Effector memory CD8-positive, alpha-beta T cell (primary cell): ENCODE measurements at places on chromosomes 7 and 10.

GRCh38 chr10:4136121-4136520 lies 351.1 kb upstream of the KLF6 start:
- no peak for DNase-seq

DNA sequence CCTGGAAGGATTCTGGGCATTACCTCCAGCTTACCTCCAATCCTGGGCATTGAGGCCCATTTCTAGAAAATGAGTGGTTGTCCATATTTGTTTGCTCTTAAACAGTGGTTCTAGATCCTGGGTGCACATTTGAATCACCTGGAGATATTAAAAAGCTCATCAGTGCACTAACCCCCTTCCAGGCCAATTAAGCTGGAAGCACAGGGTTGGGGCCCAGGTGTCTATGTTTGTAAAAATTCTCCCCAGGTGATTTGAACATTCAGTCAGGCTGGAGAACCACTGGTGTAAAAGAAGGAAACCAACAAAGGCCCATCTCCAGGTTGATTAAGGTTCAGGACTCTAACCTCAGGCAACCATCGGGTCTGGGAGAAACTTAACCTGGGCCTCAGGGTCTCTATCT lies 102.6 kb upstream of the NANOS1 start:
- DNase-seq: no peak

- no peak for DNase-seq
Observed at GRCh38 chr7:121001234-121001906, 12.9 kb downstream of the CPED1 start.

GRCh38 chr10:72483471-72483870 lies 128.8 kb upstream of the DNAJB12 start:
- DNase-seq: no peak

DNA sequence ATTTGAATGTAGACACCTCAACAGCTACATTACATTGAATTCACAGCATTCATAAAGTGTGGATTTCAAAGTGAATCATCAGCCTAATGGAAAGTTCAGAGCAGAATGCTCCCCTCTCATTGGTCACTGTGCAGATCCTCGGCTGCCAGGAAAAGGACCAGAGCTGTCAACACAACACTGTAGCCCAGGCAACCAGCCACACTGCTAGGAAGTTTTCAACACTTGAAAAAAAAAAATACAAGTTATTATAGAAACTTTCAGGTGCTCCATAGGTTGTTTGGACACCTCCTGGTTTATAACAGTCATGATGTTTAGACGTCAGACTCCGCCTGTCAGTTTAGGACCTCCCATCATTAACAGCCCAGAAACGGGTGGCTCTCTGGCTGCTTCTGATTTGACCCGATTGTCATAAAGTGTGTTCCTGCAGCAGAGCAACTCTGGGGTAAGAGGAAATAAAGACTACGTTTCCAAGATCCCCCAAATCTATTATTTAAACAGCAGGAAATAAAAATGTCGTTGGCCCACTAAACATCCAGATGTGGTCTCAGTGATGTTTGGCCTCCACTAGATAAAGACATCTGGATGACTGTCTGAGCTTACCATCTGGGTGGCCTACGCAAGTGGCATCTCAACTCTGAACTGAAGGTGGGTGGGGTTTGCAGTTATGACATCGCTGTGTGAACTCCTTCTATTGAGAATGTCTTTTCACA lies 117.4 kb downstream of the CABCOCO1 start:
- no peak for DNase-seq

GRCh38 chr7:1228545-1229201 lies 4.0 kb upstream of the UNCX start:
- DNase-seq: no peak

GRCh38 chr10:48469516-48470020 lies 135.3 kb downstream of the ARHGAP22 start:
- DNase-seq: no peak

- DNase-seq: no peak
Observed at GRCh38 chr10:78542521-78542920, 508.9 kb downstream of the RPS24 start.

DNA sequence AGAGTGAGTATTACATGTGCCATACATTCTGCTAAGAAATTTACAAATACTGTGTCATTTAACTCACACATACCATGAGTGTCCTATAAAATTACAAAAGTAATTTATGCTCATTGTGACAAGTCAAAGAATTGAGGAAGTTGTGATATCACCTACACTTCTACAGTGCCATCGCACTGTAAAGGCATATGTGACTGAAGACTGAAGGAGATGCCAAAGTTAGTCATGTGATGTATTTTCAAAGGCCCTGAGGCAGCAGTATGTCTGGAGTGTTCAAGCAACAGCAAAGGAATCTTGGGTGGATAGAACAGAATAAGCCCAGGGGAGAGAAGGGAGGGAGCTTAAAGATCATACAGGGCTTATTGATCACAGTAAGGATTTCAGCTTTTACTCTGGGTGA lies 176.8 kb downstream of the WNT2 start:
- no peak for DNase-seq

- DNase-seq: no peak
Observed at GRCh38 chr7:113945018-113945938, 26.5 kb upstream of the PPP1R3A start.

- no peak for DNase-seq
Observed at GRCh38 chr10:130772676-130773075, 538.8 kb downstream of the TCERG1L start.

GRCh38 chr7:17524746-17525145 lies 226.3 kb downstream of the AHR start:
- DNase-seq: no peak

DNA sequence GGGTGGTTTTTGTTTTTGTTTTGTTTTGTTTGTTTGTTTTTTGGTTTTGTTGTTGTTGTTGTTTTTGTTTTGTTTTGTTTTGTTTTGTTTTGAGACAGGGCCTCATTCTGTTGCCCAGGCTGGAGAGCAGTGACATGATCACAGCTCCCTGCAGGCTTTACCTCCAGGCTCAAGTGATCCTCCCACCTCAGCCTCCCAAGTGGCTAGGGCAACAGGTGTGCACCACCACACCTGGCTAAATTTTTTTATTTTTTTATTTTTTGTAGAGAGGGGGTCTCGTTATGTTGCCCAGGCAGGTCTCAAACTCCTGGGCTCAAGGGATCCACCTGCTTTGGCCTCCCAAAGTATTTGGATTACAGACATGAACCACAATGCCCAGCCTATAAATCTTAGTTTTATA lies 115.9 kb upstream of the NFE2L3 start:
- DNase-seq: no peak

GRCh38 chr7:57416601-57417358 lies 33.2 kb upstream of the ZNF716 start:
- no peak for DNase-seq

DNA sequence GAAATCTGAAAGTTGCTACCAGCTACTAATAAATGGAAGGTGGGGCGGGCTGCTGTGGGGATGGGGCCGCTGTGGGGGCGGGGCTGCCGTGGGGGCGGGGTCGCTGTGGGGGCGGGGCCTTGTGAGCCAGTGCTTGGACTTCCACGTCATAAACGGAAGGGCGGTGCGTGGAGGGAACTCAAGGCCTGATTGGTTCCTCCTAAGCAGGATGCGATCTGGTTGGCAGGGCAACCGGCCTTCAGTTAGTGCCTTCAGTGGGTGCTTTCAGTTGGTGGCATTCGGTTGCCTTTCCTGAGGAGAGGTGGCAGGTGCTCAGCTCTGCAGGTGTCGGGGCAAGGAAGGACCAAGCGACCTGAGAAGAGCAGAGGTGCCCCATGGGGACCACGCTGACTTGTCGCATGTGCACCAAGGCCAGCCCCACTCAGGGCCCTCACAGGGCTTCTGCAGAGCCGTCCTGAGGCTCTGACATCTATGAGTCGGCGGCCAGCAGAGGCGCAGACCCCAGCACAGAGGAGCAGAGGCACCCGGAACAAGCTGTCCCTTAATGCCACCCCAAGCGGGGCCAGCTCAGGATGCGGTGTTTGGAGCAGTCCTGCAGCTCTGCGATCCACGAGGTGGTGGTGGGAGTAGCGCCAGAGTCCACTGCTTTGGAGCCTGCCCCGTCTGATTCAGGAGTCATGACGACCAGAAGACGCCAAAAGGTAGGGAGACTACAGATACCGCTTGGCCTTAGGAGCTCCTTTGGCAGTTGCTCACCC lies 54.4 kb upstream of the PDSS1 start:
- DNase-seq: no peak

- DNase-seq: no peak
Observed at GRCh38 chr10:111109501-111110242, 32.8 kb downstream of the ADRA2A start.

- no peak for DNase-seq
Observed at GRCh38 chr7:105643384-105643783, 62.1 kb upstream of the EFCAB10 start.

DNA sequence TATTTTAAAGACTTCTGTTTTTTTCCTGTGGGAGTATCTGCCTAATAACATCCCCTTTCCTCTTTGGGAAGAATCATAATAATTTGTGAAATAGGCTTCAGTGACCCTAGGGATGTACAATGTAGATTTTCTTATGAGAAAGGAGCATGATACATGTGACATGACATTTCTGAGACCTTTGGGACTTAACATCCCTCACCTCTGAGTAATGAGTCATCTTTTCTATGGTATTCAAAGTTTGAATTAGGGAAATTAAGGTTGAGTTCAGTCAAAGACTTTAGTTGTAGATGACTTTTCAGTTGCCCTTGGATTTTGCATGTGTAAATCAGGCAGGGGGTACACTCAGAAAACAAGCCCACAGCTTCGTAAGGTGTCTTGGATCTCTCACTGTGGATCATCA lies 14.3 kb downstream of the GRK5 start:
- DNase-seq: no peak

GRCh38 chr7:137703291-137704010 lies 143.3 kb downstream of the DGKI start:
- DNase-seq: no peak

GRCh38 chr7:38223306-38223705 lies 45.3 kb downstream of the STARD3NL start:
- DNase-seq: no peak

- no peak for DNase-seq
Observed at GRCh38 chr7:2198760-2199159, 34.0 kb downstream of the MAD1L1 start.

DNA sequence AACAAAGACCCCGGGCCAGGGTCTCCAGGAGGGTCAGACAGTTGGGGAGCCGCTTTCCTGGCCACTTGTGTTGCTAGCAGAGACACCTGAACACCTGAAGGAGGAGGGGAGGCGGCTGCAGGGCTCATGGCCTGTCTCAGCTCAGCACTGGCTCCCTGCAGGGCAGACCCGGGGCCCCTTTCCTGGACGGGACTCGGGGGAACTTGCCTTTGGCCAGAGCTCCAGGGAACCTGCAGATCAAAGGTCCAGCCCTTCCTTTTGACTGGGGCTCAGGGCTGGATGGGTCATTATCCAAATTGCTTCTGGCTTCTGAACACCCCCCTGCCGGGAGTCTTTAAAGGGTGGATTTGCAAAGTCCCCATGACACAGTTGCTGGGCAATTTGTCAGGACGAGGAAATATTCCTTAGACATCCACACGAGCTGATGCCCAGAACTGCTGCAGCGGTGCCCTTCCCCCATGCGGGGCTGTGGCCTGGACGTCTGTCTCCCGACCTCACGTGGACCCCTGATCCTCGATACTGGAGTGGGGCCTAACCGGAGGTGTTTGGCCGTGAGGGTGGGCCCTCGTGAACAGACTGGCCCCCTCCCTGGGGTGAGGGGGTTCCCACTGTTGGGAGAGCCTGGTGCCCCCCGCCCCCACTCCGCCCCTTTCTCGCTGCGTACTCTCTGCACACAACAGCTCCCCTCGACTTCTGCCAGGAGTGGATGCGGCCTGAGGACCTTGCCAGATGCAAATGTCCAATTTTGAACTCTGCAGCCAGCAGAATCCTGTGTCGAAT lies 194.3 kb downstream of the ELFN1 start:
- no peak for DNase-seq

DNA sequence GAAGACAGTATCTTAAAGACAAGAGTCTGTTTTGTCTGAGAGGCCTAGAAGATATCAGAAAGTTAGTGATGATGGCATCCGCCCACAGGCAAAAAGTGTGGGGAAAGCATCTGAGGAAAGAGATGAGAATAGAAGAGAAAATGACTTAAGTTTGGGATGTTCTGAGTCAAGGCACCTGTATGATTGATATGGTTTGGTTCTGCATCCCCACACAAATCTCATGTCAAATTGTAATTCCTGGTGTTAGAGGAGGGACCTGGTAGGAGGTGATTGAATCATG lies 568.2 kb upstream of the MGMT start:
- no peak for DNase-seq

DNA sequence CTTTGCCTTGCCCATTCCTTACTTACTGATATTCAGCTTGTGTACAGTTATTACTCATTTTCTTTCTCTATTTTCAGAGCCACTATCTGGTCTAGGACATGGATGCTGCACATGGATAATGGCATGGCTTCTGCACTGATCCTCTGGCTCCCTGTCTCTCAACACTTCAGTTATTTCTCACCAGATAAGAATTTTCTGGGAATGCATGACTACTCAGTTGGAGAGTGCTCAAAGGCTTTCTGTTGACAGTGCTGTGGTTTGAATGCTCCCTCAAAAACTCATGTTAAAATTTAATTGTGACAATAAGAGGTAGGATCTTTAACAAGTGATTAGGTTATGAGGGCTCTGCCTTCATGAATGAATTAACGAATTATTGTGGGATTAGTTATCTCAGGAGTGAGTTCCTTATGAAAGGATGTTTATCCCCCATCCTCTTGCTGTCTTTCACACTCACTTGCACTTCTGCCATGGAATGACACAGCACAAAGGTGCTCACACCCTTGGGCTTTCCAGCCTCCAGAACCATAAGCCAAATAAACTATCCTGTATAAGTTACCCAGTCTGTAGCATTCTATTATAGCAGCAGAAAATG lies 16.1 kb upstream of the PIK3CG start:
- no peak for DNase-seq

- peak; percentile 5 for DNase-seq
Observed at GRCh38 chr10:12448340-12448728, 99.0 kb downstream of the CAMK1D start.

DNA sequence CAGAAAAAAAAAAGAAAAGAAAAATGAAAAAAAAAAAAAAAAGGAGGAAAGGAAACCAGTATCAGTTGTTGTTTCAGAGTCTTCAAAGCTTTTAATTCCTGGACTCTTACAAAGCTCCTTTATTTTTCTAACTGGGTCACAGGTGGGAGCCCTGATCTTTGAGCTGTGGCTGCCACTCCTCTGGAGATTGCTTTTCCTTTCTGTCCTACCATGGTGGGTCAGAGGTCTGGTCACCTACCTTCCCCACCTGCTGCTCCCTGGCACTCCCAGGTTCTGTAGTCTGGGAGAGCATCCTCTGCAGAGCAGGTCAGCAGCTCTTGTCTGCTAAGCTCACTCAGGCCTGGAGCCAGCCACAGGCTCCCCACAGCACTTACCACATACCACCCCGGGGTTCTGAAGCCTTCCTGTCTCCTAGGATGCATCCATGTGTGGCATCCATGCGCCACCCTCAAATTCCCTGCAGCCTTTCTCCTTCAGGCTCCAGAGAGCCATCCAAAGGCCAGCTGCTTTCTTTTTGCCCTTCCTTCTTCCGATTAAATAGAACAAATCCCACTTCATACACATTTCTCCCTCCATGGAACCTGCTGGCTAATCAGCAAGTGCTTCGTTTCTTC lies 73.2 kb upstream of the TPK1 start:
- no peak for DNase-seq

- no peak for DNase-seq
Observed at GRCh38 chr10:36119455-36119854, 477.4 kb upstream of the FZD8 start.
